ENCODE measurements at places on chromosomes 11 and 22. TPM values are rescaled to one million over a fixed set of nuclear protein-coding genes. Genes with fewer than 3 reads are reported as not detected.

Gene RIMBP3C
- total RNA-seq: 0.50 TPM

Gene ANKK1
- total RNA-seq: under 0.01 TPM

Gene EI24
- total RNA-seq: 107 TPM

Gene OR8K5
- total RNA-seq: not detected

Gene IGSF9B
- total RNA-seq: 0.26 TPM

Gene APOA4
- total RNA-seq: not detected

Gene NAV2
- 14.0 TPM for total RNA-seq

Gene GUCY1A2
- total RNA-seq: 0.50 TPM

Gene FAT3
- total RNA-seq: 16.2 TPM

Gene PRR33
- not detected for total RNA-seq

Gene TMEM138
- total RNA-seq: 20.0 TPM

Gene CATSPERZ
- total RNA-seq: 1.0 TPM

Gene KCTD14
- total RNA-seq: 0.77 TPM

Gene MYBPC3
- total RNA-seq: not detected

Gene PRAME
- not detected for total RNA-seq

Gene GRAP2
- total RNA-seq: not detected

Gene OR2AT4
- total RNA-seq: not detected

Gene TMPRSS4
- not detected for total RNA-seq

Gene OR52A5
- not detected for total RNA-seq

Gene MIAT
- 10.2 TPM for total RNA-seq

Gene MMP12
- total RNA-seq: 0.83 TPM

Gene SPDYC
- total RNA-seq: not detected

Gene MPZL3
- total RNA-seq: 0.33 TPM

Gene SYT8
- total RNA-seq: not detected

Gene MICALL1
- 17.2 TPM for total RNA-seq

Gene SYCE3
- not detected for total RNA-seq

Gene CADM1
- total RNA-seq: 86.0 TPM

Gene ART5
- 0.77 TPM for total RNA-seq

Gene RPS6KA4
- total RNA-seq: 29.3 TPM

Gene FZD4
- 15.7 TPM for total RNA-seq

Gene STK33
- 2.8 TPM for total RNA-seq

Gene MAP6
- total RNA-seq: 0.17 TPM

Gene IL17REL
- under 0.01 TPM for total RNA-seq

Gene API5
- total RNA-seq: 69.1 TPM

Gene CRYBA4
- not detected for total RNA-seq

Gene KBTBD4
- 20.0 TPM for total RNA-seq

Gene MMP13
- not detected for total RNA-seq

Gene SMTNL1
- not detected for total RNA-seq
